ENCODE measurements at places on chromosomes 12 and 14.

GRCh38 chr14:101624536-101624935, 63.2 kb downstream of the DIO3 start:
- no peak for DNase-seq

- DNase-seq: no peak
Observed at GRCh38 chr12:65294641-65295262, 16.3 kb downstream of the MSRB3 start.

DNA sequence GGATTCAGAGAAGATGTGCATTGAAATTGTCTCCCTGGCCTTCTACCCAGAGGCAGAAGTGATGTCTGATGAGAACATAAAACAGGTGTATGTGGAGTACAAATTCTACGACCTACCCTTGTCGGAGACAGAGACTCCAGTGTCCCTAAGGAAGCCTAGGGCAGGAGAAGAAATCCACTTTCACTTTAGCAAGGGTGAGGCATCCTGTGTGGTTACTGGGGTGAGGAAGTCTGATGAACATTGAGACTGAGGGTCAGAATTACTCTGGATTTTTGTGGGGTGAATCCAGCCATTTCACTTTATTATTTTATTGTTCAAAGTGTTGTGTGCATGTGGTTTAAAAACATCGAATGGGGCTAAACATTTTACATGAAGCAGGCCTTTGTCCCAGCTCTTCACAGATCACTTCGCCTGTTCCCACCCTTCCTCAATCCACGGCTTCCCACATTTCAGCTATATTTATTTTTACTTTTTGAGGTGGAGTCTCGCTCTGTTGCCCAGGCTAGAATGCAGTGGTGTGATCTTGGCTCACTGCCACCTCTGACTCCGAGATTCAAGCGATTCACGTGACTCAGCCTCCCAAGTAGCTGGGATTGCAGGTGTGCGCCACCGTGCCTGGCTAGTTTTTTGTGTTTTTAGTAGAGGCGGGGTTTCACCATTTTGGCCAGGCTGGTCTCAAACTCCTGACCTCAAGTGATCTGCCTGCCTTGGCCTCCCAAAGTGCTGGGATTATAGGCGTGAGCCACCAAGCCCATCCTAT, 40.6 kb downstream of the SUPT16H start:
- DNase-seq: no peak

DNA sequence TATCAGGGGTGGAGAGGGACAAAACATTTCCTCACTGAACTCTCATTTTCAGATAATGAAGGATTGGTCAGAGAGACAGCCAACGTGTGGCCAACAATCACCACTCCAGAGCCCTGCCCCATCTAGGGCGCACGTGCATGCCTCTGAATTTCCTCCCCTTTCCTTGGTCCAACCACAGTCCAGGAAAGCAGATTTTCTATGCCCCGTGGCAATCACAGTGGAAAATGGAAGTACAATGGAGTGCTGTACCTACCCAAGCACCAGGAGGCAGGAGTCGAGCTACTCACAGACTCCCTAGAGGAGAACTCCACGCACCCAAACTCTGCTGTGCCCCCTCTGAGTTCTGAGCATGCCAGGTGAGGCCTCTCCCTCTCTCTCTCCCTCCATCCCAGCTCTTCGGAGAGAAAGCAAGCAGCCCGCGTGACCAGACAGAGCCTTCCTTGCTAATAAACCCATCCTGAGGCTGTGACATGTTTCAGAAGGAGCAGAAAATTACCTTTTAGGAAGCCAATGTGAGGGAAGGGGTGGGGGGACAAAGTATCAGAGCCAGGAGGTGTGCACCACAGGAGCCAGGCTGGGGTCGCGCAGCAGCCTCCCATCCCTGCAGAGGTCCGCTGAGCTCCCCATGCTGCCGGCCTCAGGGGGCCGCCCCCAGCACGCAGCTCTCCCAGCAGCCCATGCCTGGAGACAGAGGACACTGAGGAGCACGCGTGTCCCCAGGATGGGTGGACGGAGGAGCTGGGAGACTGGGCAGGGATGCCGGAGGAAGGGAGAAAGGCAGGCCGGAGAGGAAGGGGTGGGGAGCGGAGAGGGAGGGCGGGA, 73.4 kb downstream of the PITPNM2 start:
- no peak for DNase-seq

GRCh38 chr12:63857771-63858670, 13.5 kb downstream of the SRGAP1 start:
- no peak for DNase-seq

- DNase-seq: peak; percentile 68
Observed at GRCh38 chr12:67394550-67394949, 125.4 kb downstream of the CAND1 start.

- no peak for DNase-seq
Observed at GRCh38 chr12:112891093-112892024, 15.4 kb upstream of the OAS1 start.

DNA sequence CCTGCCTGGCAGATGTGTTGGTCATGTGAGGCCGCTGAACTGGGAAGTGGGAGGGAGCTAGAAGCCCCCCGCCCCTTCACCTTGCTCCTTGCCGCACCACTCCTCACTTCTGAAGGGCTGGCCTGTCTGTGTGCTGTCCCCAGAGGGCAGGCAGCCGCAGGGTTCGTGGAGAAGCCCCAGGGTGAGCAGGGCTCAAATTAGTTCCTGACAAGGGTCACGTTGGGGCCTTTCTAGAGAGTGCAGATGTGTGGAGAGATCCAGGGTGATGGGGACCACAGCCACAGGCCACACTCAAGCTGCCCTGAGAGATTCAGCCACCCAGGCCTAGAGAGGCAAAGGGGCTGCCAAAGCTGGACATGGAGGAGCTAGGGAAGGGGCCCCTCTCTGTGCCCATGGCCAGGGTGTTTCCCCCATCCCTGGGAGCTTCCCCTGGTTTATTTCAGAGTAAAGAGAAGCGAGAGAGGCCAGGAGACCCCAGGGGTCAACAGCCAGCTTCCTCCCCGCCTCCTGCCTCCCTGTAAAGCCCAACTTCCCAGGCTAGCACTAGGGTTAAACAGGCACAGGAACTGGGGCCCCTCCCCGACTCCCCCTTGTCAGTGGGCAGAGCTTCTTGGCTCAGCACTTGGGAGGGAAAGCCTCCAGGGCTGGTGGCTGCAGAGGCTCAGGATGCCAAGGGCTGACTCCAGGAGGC, 16.2 kb downstream of the SLC25A29 start:
- DNase-seq: no peak

DNA sequence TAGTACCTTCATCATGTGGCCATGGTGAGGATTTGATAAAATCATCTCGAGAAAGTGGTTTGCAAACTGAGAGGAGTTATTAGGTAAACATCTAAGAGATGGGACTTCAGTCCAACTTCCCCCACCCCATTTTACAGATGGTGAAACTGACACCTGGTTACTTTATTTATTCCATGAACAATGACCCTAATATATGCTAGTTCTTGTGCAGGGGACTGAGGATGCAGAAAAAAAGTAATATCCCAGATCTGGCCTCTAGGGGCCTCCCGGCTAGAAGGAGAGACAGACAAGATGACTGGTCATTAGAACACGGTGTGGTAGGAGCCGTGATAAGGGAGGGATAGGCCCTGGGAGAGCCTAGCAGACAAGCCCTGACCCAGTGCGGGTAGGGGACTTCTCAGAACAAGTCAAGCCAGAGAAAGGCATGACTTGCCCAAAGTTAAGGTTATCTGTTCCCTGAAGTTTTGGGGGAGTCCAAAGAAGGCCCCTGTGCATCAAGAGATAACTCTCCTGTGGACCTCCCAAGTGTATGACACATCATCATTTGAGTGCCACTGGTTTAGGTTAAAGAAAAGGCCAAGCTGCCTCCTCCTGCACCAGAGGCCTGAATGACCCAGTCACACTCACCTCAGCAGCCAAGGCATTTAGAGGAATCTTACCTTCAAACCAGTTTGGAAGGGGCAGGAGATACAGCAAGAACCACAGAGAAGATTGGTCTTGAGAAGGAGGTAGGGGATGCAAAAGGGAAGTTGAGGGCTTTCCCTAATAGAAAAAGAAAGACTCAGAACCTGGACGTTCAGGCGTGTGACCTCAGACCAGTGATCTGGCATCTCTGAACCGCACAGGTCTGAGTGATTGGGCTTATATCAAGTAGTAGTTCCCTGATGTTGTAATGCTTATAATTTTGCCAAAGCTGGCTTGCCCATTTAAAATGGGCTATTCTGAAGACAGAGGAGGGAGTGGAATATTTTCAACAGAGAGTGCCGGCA, 1.6 kb downstream of the CMKLR1 start:
- peak; percentile 21 for DNase-seq

- DNase-seq: no peak
Observed at GRCh38 chr12:122028165-122028904, 6.7 kb downstream of the BCL7A start.

DNA sequence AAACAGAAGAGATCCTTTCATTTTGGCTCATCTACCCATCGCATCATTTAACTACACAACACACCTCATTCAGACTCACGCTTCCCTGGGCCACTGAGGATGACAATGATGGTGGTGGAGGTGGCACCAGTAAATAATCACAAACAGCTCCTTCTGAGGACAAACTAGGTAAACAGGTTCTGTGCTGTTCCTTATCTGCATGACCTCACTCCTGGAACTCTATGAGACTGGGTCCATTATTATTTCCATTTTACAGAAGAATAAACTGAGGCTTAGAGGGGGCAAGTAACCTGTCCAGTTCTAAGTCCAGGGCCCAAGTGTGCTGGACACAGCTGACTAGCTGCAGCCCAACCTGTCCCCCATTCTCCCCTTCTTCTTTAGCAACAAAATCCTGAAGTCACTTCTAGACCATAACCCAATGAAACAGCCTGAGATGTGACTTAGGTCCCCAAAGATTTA, 50.4 kb downstream of the ITPK1 start:
- DNase-seq: no peak

- DNase-seq: no peak
Observed at GRCh38 chr14:38616959-38617358, 361.1 kb upstream of the CLEC14A start.

GRCh38 chr14:52267501-52268278, at the start of gene PTGDR:
Gene PTGDR, plus strand, starts transcription at chr14:52267698. Its CDS starts 117 bp downstream, at chr14:52267815.
- DNase-seq: no peak

DNA sequence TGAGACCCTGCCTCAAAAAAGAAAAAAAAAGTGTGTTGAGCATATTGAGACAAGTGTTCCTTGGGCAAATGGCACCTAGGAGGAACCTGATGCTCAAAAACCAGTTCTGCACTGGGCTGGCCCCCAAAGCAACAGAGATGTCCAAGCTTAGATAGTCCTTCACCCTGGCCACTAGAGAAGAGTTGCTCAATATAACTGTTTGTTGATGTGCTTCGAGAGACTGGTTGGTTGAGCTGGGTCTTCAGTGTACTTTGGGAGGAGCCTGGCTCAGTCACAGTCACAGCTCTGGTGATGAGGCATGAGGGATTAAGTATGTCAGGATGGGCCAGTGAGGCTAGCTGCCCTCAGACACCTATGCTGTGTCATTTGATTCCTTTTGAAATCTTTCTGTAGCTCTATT, 38.0 kb downstream of the SLC2A14 start:
- no peak for DNase-seq
